ENCODE measurements at places on chromosomes 2 and 18. TPM values are rescaled to one million over a fixed set of nuclear protein-coding genes. Genes with fewer than 3 reads are reported as not detected.

ZNF396 gene
- total RNA-seq = 0.54 TPM

MATN3 gene
- 0.49 TPM for total RNA-seq

POTEC gene
- total RNA-seq = not detected

NYAP2 gene
- not detected for total RNA-seq

CCDC68 gene
- 6.3 TPM for total RNA-seq
